ENCODE measurements at places on chromosomes 11 and 22. TPM values are rescaled to one million over a fixed set of nuclear protein-coding genes. Genes with fewer than 3 reads are reported as not detected.

DNA sequence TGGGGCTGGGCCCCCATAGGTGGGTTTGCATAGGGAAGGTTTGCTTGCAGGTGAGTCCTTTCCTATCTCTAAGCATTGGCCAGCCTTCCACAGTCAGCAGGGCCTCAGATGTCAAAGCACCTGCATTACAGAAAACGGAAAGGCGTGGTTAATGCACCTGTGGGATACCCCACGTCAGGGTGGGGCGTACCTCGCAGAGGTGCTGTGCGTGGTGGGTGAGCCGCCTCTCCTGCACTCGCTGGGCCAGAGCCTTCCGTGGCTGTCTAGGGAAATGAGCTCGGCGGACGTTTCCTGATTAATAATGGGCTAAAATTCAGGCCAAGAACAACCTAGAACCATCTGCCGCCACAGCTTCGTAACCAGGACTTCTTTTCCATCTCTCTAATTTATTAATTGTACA, 32.3 kb downstream of the ST14 start:
- no peaks in the 10 kb centered on the region for H3K4me1 ChIP-seq
- H3K27me3 ChIP-seq, result peaks cover 1% of the 10 kb centered on the region
- no peak for DNase-seq
- H3K4me3 ChIP-seq, result no peak overlapping the region
- H3K27ac ChIP-seq, result no peak overlapping the region

DNA sequence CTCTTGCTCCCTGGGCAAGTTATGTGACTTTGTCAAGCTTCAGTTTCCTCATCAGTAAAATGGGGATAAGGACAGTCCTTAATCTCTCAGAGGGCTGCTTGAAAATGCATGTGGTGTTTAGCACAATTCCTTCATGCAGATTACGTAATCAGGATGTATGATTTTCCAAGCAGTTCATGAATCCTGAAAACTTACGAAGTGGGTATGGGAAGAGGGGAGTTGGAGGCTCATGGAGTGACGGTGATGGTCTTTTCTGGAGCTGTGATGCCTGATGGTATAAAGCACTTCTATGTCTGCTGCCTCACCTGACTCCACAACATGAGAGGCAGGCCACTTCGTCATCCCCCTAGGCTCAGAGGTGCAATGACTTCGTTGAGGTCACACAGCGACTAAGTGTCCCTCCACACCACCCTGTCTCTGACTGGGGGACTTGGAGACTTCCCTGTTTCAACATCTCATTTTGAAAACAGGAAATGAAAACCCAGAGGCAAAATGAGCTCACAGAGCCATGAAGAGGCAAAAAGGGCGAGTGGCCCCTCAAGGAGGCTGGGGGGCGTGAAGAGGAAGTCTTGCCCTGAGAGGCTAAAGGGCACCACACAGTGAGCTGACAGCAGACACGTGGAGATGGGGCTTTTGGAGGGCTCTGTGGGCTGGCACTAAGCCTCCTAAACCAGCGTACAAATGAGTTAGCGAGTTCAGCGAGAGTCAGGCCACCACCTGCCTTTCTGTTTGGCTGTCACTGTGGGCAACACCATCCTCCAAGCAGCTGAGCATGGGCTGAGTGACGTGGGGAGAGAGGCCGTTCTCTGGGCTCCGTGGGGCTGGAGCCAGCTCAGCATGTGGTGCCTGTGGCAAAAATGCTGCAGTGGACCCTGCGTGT, 10.1 kb downstream of the MCM5 start:
- no peaks in the 10 kb centered on the region for H3K4me1 ChIP-seq
- no peaks in the 10 kb centered on the region for H3K27me3 ChIP-seq
- H3K27ac ChIP-seq, result no peak overlapping the region
- peaks cover 17% of the 10 kb centered on the region for H3K36me3 ChIP-seq
- no peak for DNase-seq
- no peak overlapping the region for H3K4me3 ChIP-seq

- H3K27me3 ChIP-seq, result peaks cover 31% of the 10 kb centered on the region
- no peak for DNase-seq
- no peak overlapping the region for H3K4me3 ChIP-seq
- no peak overlapping the region for H3K27ac ChIP-seq
- H3K36me3 ChIP-seq, result no peaks in the 10 kb centered on the region
These were observed 41.8 kb upstream of the SPON1 start for GRCh38 chr11:13920756-13921155.

The ACTN3 gene
- not detected for total RNA-seq

The PYGM gene
- total RNA-seq, result 0.65 TPM

GRCh38 chr11:112651386-112651785, 309.8 kb upstream of the NCAM1 start:
- no peaks in the 10 kb centered on the region for H3K36me3 ChIP-seq
- no peak overlapping the region for H3K27ac ChIP-seq
- peaks cover 5% of the 10 kb centered on the region for H3K4me1 ChIP-seq
- no peak for DNase-seq
- peaks cover 4% of the 10 kb centered on the region for H3K27me3 ChIP-seq
- no peak overlapping the region for H3K4me3 ChIP-seq

DNA sequence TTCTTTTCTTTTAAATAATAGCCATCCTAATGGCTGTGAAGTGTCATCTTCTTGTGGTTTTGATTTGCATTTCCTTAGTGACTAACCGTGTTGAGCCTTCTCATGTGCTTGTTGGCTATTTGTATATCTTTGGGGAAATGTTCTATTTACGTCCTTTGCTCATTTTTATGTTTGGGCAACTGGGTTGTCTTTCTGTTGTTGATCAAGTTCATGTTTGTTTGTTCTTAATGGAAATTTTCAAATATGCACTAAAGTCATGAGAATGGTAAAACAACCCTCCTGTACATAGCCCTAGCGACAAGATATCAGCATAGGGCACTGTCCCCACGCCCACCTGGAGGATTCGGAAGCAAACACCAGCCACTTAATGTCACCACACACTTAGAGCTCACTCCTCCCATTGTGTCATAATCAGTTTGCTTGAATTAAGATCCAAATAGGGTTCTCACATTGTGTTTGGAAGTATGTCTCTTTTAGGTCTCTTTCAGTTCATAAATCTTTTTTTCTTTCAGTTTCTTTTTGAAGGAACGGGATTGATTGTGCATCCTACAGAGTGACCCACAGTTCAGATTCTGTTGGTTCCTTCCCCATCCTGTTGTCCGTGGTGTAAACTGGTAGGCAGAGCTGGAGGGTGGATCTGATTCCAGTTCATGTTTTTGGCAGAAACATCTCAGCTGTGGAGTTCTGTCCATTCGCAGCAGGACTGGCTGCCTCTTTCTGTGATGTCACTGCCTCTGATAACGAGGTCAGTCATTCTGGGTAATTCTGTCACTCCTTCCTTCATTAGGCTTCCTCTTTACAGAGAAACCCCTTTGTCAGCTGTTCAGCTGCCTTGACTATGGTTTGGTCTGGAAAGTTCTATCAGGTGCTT, 26.4 kb upstream of the ADORA2A start:
- H3K4me1 ChIP-seq, result peaks cover 41% of the 10 kb centered on the region
- no peak overlapping the region for H3K27ac ChIP-seq
- DNase-seq, result no peak
- no peak overlapping the region for H3K4me3 ChIP-seq
- H3K36me3 ChIP-seq, result peaks cover 21% of the 10 kb centered on the region

DNA sequence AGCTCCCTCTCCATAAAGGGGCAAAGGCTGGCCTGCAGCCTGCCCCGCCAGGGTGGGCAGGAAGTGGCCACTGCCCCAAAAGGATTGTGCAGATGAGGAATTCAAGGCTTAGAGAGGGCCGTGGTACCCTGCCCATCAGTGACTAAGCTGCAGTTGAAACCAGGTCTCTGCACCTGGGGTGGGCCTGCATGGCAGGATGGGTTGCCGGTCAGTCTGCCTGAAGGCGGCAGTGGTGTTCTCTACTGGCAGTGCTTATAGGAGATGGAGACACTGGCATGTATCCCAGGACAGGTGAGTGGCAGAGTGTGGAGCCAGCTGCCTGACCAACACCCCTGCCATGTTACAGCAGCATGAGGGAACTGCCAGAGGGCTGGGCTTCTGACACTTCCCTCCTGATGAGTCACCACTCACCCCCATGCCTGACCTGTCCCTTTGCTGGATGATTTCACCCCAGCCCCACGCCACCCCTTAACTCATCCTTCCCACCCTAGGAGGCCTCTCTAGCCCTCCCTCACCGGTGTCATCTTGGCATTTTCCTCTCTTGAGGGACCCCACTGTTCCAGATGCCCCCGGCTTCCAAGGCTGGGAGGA, 70.2 kb upstream of the LMO1 start:
- H3K27me3 ChIP-seq, result no peaks in the 10 kb centered on the region
- no peaks in the 10 kb centered on the region for H3K36me3 ChIP-seq
- peaks cover 19% of the 10 kb centered on the region for H3K4me1 ChIP-seq
- no peak overlapping the region for H3K27ac ChIP-seq
- DNase-seq, result no peak
